ENCODE measurements at places on chromosomes 7 and 10.
A peak's percentile ranks its signal among the peaks of the same experiment; 100 is the strongest.

GRCh38 chr7:696426-696811 is 30.1 kb upstream of the DNAAF5 start:
- no peak for DNase-seq

GRCh38 chr7:39504963-39505362 is 61.2 kb upstream of the YAE1 start:
- DNase-seq: no peak

DNA sequence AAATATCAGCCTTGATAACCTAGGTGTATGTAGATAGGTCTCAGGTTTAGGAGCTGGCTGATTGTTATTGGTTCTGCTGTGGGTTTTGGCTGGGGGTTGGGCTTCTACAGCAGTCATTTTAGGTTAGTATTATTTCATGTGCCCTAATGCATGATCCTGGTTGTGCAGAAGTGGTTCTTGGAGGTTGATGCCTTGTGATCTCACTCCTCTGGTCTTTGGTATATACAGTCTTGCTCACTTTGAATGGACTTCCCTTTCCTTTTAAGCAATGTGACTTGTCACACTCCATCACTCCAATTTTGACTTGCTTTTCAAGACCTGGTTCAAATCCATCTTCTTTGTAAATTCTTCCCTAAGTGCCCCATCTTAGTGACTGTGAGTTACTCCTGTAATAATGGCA is 188.9 kb downstream of the LRMDA start:
- DNase-seq: no peak

DNA sequence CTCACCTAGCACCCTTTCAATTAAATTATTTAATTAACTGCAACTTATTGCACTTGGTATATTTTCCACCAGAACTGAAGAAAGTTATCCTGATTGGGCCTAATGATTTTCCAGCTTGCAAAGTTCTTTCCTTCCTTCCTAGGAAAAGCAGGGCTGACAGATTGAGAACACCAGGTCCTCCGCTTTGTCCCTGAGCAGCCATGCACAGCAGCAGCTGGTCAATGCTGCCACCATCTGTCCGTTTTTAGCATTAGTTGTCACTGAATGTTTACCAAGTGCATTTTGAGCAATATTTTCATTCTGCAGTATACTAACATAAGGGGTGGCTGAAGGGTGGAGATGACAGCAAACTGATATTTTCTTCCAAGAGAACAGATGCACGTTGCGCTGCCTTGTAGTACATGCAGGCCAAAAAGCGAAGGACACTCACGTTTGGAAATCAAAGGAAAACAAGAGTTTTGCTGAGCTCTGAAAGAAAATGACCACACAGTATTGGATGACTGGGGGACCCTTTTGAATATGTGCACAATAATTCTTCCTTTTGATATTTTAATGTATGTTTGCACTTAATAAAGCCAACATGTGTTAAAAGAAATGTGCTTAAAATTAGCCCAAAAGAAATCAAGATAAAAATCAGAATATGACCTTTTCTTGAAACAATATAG is 248.8 kb upstream of the PTN start:
- DNase-seq: peak; percentile 78

DNA sequence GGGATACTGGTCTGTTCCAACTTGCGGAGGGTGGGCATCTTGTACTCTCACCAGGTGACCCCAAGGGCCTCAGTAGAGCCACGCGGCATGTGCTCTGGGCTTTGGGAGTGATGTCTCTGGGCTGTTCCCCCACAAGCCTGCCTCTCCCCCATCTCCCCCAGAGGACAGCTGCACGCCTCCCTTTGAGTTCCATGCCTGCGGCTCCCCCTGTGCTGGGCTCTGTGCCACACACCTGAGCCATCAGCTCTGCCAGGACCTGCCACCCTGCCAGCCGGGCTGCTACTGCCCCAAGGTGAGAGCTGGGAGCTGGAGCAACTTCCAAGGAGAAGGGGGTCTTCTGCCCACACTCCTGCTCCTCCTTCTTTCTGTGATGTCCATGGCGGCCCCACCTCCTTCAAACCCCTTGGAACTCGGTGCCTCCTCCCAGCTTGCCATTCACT is 15.0 kb upstream of the ZNF862 start:
- no peak for DNase-seq

DNA sequence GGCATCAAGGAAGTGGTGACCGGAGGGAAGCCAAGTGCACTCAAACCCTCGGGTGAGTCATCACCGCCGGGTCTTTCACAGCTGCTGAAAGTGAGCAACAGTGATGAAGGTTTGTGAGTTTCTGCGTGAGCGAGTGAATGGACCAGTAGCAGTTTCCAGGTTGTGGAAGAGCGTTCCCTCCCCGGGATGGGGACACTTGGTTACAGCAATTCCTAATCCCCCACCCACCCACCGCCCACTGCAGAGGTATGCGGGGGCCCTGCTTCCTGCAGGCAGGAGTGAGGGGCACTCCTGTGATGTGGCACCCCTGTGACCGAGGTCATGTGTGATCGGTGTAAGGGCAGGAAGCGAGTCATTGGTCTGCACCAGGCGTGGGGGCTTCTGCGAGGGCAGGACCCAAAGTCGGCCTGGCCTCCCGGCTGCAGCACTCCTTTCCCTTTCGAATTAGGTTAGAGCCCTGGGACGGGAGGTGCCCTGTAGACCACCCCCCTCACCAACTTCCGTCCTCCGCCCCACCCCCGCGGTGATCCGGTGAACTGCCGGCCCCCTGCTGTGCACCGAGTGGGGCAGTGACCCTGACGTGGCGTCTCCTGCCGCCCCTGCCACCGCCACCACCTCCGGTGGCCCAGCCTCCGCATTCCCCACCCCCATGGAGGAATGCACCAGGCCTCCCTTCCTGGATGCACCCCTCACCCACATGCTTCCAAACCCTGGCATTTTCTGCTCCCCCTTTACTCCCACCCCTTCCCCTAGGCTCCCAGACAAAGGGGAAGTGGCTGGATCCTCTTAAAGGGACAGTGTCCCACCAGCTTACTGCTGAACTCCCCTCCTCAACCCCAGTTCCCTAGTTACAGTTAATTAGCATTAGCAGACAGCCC is 10.9 kb downstream of the LIMK1 start:
- peak; percentile 89 for DNase-seq

Data from amniotic stem cell (primary cell).